RCC 7860 (cell line): ENCODE measurements at places on chromosomes 16 and 17.

GRCh38 chr17:40284085-40284713, 3.5 kb upstream of the CDC6 start:
- DNase-seq: peak; percentile 66

GRCh38 chr16:11379420-11379819, 34.2 kb downstream of the RMI2 start:
- DNase-seq: peak; percentile 70

GRCh38 chr17:556431-556995, 158.1 kb downstream of the VPS53 start:
- DNase-seq: no peak

- DNase-seq: no peak
These were observed 2.7 kb upstream of the LIMD2 start for GRCh38 chr17:63702721-63703015.

- no peak for DNase-seq
These were observed 81.5 kb downstream of the TUBD1 start for GRCh38 chr17:59811209-59811608.

GRCh38 chr17:14197586-14197985, 39.1 kb downstream of the CDRT15 start:
- DNase-seq: no peak

GRCh38 chr17:57092171-57092570, 7.1 kb downstream of the AKAP1 start:
- DNase-seq: no peak

DNA sequence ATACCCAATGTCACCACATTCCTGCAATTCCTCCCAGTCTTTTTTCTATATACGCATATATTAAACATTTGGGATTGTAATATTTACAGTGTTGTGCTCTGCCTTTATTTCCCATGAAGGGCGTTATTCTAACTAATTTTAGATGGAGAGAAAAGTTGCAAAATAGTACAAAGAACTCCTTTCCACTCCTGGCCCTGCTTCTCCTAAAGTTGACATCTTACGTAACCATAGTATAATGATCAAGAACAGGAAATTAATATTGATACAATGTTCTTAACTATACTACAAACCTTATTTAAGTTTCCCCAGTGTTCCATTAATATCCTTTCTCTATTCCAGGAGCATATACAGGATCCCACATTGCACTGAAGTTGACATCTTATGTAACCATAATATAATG, 46.3 kb downstream of the TK2 start:
- DNase-seq: no peak

GRCh38 chr17:3528403-3528851, 29.2 kb downstream of the TRPV3 start:
- DNase-seq: no peak

DNA sequence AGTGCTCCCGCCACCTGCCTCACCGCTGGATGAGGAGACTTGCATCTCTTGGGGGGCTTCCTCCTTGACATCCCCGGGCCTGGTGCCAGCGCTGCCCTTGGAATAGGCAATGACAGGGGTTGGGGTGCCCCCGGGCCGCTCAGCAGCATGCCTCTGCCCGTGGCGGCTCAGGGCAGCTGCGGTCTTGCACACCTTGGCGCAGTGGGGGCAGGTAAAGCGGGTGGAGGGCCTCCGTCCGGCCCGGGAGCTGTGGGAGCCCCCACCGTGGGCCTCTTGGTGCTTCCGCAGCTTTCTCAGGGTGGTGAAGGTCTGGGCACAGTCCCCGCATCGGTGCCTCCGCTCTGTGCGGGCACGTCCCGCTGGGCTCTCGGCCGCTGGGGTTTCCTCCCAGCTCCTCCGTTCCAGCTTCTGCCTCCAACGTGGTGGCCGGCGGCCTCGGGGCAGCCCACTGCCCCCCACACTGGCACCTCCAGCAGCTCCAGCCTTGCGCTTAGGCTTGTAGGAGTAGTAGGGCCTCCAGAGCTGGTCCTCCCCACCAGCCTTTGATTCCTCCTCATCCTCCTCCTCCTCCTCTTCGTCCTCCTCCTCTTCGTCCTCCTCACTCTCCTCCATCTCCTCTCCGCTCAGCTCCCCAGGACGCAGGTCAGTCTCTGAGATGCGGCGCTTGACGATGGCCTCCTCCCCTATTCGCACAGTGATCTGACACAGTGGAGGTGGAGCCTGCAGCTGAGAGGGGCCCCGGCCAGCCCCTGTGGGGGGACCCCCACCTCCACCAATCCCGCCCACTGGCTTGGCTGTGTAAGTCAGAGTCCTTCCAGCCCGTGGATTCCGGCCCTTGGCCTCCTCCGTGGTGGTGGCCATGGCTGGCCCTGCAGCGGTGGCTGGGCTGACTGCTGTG, 16.7 kb downstream of the ZBTB4 start:
- DNase-seq: no peak

GRCh38 chr17:20954794-20955193, 88.0 kb downstream of the USP22 start:
- DNase-seq: no peak

DNA sequence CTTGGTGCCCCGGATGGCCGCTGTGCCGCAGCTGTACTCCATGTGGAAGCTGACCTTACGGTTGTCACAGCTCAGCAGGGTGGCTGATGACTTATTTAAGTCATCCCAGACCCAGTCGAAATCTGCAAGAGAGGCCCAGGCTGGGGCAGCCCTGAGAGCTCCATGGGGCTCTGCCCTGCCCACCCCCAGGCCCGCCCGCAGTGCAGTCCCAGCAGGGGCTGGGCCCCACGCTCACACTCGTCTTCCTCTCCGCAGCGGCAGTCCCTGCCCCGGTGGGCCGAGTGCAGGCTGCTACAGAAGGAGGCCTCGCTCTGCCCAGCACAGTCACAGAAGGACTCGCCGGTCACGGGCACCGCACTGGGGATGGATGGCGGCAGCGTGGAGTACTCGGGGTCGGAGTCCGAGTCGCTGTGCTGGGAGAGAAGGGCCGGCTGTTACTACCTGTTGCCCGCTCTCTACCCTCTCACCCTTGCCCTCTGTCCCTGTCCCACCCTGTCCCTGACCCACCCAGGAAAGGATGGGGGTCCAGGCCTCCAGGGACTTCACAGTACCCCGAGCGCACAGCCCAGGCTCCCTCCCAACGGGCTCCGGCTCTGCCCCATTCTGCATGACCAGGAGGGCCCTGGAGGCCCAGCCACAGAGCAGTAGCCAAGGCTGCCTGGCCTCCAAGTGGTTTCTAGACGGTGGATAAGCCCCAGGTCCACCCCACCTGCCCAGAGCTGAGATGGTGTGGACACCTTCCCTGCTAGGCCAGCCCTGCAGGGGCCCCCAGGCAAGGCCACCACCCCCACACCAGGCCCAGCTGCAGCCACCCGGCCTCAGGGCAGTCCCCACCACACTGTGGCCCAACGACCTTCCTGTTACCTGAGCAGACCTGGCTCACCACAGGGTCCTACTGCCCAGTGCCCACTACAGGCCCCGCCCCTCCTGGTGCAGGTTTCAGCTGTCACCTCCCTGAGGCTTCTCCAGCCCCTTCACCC, 3.9 kb downstream of the SPSB3 start:
- DNase-seq: no peak

GRCh38 chr17:77182205-77183172, 41.7 kb downstream of the SEC14L1 start:
- DNase-seq: no peak

DNA sequence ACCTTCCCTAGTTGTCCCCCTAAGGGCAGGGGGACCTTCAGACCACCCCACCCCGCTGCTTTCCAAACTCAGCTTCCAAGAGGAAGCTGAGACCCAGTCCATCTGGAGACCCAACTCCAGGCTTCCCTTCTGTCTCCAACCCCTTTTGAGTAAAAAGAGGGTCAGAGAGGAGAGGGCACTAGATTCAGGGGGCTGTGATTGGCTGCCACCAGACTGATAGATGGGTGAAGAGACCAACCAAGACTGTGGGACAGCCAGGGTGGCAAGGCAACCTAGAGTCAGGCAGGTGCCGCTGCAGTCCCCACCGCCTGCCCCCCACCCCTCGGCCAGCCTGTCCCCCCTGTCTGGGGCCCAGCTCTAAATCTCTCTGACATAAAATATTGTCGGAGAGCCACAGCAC, 92.5 kb downstream of the SDK2 start:
- no peak for DNase-seq

GRCh38 chr16:8937803-8938202, 25.9 kb downstream of the USP7 start:
- no peak for DNase-seq

- no peak for DNase-seq
These were observed 51.5 kb downstream of the KNOP1 start for GRCh38 chr16:19666477-19666876.

DNA sequence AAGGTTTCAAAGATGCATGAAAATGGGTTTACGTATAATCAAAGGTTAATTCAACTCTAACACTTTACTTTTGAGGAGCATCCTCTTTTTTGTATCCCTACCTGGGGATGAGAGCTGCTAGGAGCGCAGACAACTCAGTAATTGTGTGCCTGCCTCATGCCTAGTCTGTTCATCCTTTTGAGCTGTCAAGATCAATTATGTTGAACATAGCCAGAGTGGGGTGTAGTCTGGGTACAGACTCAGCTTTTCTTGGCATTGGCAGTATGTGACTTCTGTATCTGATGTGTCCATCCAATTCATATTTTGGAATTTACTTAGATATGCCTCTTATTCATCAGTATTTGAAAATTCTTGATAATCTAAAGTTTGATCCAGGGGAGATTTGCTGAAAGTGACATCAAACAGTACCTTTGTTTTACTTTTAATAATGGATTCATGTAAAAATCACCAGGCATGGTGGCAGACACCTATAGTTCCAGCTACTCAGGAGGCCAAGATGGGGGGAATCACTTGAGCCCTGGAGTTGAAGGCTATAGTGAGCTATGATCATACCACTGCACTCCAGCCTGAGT, 24.1 kb downstream of the PRKCA start:
- no peak for DNase-seq

- no peak for DNase-seq
These were observed 14.4 kb upstream of the EEF2K start for GRCh38 chr16:22191532-22192260.

DNA sequence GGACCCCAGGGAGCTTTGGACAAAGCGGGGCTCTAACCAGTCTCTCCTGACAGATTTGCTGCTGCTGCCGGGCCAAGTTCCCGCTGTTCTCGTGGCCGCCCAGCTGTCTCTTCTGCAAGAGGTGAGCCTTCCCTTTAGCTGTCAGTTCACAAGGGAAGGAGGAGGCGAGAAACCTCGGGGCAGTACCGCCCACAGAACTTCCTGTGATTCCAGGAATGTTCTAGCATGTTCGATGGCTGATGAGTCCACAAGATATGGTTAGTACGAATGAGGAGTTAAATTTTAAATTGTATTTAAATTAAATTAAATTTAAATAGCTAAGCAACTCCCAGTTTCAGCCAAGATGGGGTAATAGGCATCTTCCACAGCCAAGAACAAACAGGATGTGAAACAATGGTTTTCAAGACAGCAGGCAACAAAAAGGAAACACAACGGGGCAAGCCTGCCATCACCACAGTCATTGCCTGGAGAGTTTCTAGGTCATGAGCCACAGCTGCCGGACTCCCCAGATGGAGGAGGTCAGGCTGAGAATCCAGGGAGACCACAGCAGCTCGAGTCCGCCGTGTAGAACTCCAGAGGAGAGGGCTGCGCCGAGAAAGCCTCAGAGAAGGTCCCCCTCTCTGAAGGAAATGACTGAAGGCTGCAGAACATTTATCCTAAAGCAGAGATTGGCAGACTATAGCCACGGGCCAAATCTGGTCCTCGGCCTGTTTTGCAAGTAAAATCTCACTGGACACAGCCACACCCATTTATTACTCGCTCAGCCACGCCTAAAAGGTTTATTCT, 9.5 kb upstream of the TCF25 start:
- no peak for DNase-seq

DNA sequence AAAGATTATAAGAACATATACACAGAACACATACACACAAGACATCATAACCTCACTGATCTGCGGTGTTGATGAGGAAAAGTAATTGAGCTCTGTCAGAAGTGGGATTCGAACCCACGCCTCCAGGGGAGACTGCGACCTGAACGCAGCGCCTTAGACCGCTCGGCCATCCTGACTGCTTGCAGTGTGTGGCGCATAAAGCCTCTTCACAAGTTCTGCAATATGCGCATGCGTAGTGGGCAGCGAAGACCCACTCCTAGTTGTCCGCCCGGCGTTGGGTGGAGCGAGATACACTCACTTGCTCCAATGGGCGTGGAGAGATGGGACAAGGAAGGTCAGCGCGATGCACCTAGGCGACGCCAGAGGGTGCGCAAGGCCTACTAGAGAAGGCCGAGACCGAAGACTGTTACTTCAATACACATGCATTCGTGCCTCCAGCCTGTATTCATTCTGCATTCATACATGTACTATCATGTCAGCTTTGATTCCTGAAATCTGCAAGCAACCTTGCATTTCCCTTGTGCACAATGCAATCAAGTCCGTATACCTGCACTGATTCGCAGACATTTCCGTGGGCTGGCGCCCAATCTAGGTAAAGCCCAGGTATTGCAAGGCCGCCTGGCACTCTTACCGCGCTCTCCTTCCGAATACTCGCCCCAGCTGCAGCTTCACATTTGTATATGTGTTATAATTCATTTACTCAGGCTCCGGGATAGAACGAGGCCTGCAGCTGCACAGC, 16.1 kb upstream of the PLLP start:
- peak; percentile 99 for DNase-seq

DNA sequence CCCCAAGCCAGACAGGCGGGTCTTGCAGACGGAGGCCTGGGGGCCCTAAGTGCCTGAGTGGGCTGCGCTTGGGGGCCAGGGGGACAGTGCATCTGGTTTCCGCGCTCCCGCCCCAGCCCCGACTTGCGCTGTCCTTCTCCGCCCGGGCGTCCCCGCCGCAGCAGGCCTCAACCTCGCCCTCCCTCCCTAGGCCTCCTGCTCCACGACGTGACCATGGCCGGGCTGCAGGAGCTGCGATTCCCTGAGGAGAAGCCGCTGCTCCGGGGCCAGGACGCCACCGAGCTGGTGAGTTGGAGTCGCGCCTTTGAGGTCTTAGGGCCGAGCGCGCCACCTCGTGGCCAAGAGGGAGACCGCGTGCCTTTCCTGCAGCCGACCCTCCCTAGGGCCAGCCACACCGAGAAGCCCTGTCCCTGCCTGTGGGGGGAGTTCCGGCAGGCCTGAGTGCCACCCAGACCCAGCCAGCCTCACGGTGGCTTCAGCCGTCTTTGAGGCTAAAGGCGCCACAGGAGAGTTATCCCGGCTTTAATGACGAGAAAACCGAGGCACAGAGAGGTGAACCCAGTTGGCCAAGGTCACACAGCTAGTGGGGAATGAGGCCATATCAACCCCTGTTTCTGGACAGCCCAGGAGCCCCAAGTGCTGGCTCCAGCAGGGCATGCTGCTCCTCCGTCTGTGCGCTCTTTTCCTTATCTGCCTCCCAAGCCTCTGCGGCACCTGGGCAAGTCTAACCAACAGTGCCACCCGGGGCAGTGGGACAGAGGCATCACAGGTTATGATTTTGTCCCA, 12.2 kb upstream of the NDRG4 start:
- DNase-seq: peak; percentile 53

GRCh38 chr17:34337701-34338100, 18.5 kb downstream of the CCL8 start:
- DNase-seq: no peak
